SK-N-MC (cell line): ENCODE measurements at places on chromosomes 7 and 10.

DNA sequence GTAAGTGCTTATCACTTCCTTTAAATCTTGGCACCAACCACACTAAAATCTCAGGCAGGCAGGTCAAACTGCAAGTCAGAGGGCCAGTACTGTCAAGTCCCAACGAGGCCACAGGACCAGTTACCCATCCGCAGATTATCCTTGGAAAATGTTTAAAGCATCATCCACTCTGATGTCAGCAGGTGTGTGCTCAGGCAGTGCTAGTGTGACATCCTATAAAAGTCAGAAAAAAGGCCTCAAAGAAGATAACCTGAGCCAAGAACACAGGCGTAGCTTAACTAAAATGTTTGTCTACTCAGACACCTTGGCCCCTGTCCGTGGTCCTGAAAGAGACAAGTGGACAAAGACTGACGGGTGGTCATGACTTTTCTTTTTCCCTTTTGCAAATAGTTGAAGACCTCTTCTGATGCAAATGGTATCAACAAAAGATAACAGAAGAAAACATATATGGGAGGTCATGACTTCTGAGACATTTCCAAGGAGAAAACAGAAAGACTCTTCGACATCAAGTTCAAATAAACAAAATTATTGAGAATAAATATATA, 309.3 kb downstream of the KCNMA1 start:
- no peak for DNase-seq

DNA sequence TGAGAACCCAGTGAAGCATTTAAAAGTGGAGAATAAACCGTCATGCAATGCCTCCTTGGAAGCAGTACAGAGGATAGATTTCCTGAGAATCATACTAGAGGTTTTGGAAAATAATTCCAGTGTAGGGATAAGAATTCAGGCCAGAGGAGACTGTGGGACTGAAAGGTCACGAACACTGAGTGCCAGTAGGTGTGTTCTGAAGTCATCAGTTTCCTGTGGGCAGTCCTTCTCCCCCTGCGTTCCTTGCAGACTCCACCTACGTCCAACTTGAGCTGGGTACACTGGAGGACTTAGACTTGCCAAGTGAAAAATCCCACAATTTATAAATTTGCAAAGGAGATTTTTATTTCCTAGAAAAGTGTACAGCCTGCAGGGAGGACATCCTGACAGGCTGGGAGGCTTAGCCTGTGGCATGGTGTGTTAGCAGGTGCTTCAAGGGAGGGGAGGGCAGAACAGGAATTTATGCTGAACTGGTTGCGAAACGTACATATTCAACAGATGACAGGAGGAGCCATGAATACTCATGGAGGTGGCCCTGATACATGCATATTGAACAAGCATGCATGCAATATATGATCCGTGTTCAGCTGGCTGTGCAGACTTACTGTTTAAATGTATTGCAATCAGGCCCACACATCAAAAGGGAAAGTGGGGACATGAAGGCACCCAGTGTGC, 72.9 kb upstream of the POM121L12 start:
- no peak for DNase-seq

DNA sequence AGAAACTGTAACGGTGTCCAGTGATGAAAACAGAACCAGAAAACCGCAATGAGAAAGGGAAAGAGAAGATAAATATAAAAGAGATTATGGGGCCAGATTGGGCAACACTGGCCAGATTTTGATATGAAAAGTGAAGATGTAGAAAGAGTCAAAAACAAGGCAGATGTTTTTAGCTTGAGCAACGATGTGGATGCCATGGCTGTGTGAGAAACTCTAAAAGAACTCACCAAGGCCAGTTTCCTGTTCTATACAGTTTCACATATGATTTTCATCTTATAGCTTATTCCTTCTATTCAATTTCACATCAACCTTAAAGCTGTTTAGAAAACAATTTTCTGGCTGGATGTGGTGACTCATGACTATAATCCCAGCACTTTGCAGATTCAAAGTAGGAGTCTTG, 36.3 kb downstream of the CSTF2T start:
- no peak for DNase-seq

DNA sequence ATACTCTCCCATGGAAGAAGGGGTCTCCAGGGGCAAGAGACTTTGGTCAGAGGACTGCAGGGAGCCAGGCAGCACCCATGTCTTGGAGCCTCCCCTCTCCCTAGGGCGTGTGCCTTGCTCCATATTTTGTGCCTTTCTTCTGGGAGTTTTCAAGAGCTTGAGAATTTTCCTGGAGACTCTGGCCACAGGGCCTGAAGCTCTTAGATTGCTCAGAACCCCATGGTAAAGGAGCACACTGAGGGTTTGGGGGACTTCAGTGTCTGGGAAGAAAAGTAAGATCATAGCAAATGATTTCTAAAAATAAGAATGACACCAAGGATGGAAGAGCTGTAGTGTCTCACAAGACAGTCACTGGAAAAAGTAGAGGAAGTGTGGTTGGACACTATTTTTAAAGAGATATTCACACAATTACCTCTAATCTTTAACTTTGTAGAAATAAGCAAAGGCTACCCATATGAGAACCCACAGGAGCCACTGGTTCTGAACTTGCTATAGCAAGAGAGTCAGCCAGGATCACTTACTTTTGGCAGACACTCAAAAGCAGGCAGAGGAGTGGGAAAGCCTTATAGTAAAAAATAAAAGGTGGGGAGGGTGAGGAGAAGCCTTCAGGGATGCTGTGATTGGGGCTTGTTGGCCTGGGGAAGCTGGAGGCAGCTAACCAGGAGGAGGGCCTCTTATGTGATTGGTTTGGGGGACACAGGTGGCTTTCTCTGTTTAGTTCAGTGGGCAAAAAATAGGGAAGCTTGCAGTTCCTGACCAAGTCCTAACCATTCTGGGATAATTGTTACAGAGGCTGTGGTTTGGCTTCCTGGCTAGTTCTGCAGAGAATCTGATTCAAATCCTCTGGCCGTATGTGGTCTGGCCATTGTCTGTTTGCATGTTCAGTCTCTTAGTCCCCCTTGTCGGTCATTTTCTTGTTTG, 5.1 kb upstream of the CSGALNACT2 start:
- no peak for DNase-seq

DNA sequence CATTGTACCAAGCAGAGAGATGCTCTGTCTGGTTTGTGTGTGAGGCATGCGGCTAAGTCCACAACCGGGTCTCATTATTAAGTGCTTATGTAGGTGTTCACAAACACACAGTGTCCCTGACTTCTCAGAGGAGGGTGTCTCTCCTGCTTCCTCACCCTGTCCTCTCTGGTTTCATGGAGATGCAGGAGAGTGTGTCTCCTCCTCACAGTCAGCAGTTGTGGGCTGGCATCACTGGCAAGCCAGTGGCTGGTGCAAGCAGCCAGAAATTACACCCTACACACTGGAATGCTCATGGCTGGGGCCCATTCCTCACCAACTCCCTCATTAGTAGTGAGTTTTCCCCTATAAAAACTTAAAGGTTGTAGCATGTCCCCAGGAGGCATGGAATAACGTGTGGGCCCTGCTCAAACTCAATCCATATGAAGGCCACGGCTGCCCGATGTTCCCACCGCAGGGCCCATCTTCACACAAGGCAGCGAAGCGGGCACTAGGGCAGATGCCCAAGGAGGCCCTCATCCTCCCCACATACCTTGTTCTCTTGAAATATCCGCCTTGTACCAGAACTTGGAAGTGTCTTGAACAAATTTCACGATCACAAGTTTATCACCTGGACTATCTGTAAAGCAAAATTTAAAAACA, 280.1 kb downstream of the TNS3 start:
- no peak for DNase-seq

- no peak for DNase-seq
Measured at GRCh38 chr10:132450466-132450824, 53.4 kb downstream of the PWWP2B start.

- DNase-seq: no peak
Measured at GRCh38 chr10:88125766-88126165, 262.3 kb downstream of the PTEN start.

DNA sequence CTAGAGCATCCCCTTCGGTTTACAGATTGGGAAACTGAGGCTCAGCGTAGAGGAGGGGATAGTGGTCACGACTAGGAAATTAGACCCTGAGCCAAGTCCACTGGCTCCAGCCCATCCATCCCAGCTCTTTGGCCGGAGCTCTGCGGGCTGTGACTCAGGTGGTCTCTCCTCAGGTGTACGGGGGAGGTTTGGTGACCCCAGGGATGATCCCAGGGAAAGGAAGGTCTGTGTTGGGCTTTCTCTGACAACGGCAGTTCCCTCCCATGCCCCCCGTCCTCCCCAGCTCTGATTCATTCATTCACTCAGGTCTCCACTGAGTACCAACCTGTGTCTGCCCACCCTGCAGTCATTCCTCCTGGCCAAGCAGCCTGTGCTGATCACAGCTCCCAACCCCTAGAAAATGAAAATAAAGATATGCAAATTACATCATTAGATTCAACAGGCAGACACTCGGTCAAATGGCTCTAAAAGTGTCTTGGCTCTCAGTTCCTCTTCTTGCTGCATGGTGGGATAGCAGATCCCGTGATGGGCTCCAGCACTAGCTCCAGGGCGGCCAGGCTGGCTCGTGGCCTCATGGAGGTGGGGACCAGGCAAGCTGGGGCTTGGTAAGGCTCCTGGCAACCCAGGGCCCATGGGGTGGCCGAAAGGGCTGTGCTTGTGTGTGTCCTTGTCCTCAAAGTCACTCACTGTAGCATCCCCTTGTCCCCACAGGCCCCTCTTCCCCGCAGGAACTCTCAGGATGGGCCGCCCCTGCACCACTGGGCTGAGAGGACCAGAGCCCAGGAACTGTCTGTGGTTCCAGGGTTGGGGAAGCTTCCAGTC, 37.8 kb downstream of the CLRN3 start:
- DNase-seq: no peak

- DNase-seq: no peak
Measured at GRCh38 chr7:115779561-115779960, 251.0 kb downstream of the TFEC start.

DNA sequence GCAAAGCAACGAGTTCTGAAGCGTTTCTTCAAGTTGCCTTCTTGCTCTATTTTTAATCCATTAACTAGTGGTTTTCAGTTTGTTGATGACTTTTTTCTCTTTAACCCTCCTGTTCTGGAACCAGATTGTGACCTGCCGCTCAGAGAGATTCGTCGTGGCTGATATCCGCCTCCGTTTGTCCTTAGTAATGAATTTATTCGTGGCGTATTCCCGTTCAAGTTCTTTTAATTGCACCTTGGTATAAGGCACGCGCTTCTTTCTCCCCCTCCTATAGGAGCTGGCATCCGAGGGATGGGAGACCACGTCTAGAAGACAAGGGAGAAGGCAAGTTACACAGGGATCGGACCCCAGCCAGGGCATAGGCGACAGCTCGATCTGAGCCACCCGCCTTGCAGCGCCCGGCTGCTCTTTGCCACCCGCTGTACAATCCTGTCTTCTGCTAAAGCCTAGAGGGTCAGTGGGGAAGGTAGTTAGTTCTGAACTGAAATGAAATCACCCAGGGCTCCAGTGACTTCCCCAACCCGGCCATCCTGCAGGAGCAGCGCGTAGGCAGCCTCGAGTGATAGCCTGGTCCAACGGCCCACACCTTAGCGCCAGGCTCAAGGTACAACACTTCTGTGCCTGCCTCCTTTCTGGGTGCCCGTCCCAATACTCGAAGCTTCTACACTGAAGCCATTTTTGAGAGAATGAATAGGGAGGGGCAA, 1.6 kb downstream of the HOXA13 start:
- DNase-seq: no peak

GRCh38 chr7:158812684-158813083, 16.6 kb downstream of the ESYT2 start:
- DNase-seq: no peak

GRCh38 chr10:120508393-120508792, 51.4 kb downstream of the PLPP4 start:
- DNase-seq: no peak

DNA sequence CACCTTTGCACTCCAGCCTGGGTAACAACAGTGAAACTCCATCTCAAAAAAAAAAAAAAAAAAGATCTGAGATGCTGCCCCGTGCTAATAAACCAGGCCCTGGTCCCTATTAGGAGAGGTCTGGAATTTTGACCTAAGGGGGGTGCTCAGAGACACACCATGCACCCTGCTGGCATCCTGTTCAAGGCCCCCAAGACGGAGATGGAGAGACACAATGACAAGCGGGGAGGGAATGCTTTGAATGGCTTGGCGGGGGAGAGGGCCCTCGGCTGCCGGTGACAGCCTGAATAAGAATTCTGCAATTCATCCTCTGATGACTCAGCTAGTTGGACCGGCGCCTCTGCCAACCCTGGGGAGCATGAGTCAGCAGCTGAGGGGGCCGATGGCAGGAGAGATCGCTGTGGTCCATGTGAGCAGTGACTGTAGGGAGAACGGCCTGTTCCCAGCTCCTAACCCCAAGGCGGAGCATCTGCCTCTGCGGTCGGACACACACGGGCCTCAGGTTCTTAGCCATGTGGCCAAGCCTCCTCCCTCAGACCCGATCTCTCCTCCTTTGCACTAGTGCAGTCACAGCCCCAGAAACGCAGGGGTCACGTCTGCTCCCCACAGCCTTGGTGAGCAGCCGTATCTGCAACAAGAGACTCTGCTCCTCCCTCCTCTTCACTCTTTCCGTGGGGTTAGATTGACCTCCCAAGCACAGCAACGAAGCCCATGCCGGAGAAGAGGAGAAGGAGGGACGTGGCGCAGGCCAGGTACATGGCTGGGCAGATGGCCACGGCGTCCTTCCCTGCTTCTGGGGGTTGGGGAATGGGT, 14.9 kb downstream of the TRIM56 start:
- DNase-seq: peak; percentile 34

GRCh38 chr7:129779602-129780256, 168.2 kb downstream of the NRF1 start:
- DNase-seq: no peak

DNA sequence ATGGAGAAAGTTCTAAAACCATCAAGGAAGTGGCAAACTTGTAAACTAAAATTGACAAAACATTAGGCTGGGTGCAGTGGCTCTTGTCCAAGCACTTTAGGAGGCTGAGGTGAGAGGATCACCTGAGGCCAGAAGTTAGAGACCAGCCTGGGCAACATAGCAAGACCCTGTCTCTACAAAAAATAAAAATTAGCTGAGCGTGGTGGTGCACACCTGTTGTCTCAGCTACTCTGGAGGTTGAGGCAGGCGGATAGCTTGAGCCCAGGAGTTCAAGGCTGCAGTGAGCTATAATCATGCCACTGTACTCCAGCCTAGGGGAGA, 29.4 kb upstream of the HNRNPH3 start:
- DNase-seq: no peak

GRCh38 chr7:148858489-148858888, 25.6 kb downstream of the EZH2 start:
- DNase-seq: no peak

- DNase-seq: no peak
Measured at GRCh38 chr7:30366606-30367005, 82.2 kb downstream of the ZNRF2 start.

- DNase-seq: no peak
Measured at GRCh38 chr7:47518827-47519226, 63.1 kb downstream of the TNS3 start.

- DNase-seq: no peak
Measured at GRCh38 chr10:130635528-130635927, 499.3 kb downstream of the GLRX3 start.

DNA sequence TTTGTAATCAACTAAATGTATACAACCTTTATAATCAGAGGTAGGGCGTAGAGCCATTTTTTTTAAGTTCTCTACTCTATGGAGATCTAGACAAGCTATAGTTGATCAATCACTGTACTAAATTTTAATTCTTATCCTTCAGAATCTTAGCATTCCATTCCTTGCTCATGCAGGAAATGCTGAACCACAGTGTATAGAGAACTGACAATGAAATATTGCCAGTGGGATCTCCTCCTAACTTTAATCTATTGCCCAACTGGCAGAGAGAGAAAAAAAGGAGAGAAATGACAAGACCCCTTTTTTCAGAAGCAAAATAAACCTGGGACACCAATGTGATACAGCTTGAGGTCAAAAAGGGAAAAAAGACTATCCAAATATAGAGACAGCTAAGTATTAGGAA, 26.4 kb upstream of the PPP3CB start:
- DNase-seq: no peak

- no peak for DNase-seq
Measured at GRCh38 chr10:14536241-14537213, 205.8 kb upstream of the FRMD4A start.
